ENCODE measurements at places on chromosomes 12 and 14.

DNA sequence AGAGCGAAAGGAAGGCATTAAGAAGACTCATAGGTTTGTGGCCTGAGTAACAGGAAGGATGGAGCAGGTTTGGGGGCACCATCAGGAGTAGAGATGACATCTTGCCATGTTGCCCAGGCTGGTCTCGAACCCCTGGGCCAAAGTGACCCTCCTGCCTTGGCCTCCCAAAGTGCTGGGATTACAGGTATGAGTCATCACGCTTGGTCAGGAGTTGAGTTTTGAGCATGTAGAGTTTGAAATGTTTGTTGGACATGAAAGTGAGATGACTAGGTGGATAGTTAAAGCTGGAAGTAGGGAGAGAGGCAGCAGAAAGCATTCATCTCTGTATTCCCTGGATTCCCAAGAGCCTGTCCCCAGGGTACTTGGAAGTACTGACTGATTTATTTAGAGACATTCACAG is 112.6 kb downstream of the ERC1 start:
- no peak for DNase-seq

GRCh38 chr12:59240048-59240447 is 319.7 kb upstream of the LRIG3 start:
- no peak for DNase-seq

- no peak for DNase-seq
Measured at GRCh38 chr12:86727160-86727559, 471.0 kb upstream of the MGAT4C start.

DNA sequence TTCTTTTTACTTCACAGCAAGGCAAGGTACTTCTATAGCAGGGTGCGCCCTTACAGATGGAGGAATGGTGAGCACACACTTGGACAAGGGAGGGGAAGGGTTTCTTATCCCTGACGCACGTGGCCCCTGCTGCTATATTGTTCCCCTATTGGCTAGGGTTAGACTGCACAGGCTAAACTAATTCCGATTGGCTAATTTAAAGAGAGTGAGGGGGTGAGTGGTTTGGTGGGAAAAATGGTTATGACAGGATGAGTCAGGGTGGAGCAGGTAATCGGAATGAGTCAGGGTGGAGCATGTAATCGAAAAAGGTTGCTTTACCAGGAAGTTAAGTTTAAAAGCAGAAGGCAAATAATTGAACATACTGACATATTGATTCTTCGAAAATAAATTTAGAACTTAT is 23.7 kb upstream of the RAB21 start:
- no peak for DNase-seq

DNA sequence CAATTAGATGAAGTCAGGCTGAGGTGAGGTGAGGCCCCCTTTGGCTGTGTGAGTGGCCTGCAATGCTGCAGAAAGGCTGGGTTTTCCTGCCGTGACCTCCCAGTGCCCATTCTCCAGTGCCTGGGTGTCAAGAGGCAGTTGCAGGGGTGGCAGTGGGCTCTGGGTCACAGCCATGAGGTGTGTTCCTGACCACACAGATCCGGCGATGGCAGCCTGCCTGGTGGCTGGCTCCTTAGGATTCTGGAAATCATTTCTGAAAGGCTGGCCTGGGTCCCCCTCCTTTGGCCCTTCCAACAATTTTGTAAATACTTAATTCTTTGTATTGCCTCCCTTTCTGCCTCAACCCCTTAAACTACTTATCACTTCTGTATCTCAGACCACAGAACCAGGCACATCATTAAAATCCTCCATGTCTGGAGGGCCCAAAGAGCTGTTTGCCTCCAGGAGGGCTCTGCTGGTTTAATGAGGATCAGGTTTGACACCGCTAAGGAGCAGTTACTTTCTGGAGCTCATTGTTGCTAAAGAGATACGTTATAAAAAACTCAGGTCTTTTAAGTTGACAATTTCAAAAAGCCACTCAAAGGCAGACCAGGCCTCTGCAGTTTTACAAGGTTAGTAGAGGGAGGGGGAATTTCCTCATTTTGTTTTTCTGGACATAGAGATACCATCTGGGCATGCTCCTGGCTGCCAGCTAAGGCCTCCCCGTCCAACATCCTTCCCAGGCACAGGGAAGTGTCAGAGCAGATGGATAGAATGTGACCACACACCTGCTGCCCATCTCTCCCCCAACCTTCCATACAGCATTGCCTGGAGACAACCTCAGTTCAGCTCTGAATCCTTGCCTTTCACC is 204.4 kb downstream of the FOXN3 start:
- no peak for DNase-seq

- DNase-seq: no peak
Measured at GRCh38 chr14:22052795-22053194, 379.2 kb upstream of the OR4E1 start.

DNA sequence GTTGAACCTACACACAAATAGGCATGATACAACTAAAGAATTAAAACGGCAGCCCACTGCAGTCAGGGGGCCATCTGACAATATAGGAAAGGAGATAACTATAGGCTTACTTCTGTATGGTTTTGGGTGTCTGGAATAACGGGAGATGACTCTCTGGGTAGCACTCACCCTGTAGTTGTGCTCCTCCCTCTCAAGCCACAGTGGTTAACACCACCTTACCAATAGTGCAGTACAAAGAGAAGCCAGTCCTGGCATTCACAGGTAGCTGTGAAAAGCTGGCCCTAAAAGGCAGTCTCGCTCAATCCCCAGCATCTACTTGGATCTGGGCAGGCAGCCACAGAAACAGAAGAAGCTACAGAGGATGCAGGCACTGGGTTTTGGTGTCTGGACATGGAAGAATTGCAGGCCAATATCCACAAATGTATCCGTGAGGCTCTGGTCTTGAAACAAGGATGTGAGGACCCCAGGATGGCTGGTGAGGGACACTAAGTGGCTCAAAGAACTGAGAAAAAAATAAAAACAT is 93.0 kb downstream of the DPF3 start:
- no peak for DNase-seq

DNA sequence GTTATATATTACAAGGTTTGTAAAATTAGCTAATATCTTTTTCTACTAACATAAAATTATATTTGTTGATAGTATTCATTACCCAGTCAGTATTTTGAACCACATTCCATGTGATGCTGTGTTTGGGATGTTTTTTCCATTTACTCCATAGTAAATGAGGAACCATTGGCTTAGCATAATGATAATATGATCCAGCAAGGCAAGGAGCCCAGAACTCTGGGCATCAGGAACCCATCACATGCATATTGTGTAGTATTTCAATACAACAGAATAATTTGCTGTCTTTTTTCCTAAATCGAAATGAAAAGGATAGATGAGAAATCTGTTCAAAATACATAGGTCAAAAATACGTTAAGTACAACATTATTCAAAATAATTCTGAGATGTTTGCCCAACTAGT is 48.7 kb upstream of the GARIN2 start:
- no peak for DNase-seq

DNA sequence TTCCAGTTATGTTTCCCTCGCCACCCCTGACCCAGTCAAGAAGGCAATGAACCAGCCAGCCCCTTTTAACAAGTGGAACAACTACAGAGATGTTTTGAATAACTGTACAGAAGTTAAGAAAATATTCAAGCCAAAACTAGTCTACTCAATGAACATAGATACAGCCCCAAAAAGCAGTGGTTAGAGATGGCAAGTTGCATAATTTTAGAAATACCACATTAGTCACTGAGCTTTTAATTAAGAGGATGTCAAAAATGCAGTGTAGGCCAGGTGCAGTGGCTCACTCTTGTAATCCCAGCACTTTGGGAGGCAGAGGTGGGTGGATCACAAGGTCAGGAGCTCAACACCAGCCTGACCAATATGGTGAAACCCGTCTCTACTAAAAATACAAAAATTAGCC is 27.2 kb downstream of the PROX2 start:
- no peak for DNase-seq

DNA sequence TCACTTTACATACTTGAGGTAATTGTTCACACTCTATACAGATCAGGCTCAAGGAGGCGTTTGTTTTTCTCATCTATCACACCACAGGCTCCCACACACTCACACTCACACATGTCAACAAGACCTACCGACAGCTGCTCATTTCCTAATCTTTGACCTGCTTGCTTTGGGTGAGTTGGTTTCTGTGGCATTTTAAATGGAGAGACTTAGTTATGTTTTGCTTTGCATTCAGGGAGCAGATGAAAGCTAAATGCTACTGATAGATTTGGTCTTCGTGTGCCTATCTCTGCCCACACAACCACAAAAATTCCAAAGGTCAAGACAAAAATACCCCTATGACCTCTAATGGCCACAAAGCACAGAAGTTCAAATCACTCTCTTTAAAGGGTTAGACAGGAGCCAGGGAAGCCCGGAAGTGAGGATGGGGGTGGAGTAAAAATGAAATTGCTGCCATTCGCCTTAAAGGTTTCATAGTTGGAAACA is 203.5 kb upstream of the G2E3 start:
- no peak for DNase-seq

DNA sequence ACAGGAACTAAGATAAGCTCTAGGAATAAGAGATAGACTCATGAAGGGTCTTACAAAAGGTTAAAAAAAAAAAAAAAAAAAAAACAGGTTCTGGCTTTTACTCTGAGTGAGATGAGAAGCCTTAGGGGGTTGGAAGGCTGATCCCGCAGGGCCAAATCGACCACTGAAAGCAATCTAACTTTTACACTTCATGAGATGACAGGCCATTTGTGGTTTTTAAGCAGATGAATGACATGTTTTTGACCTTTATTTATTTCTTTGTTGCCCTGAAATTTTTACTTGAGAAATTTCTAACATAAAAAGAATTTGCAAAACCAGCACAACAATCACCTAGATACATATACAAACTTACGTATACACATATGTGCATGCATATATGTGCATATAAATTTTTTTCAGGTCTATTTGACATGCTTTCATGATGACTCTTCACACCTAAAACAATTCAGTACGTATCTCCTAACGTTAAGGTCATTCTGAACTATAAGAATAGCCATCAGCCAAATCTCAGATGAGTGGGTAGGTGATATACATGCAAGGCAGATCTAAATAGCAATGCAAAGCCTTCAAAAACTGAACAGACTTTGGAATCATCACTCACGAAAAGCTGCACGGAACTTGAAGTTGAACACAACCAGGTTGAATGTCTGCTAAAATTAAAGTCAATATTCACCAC is 87.0 kb downstream of the R3HDM2 start:
- no peak for DNase-seq

- no peak for DNase-seq
Measured at GRCh38 chr14:80522411-80522810, 311.1 kb upstream of the DIO2 start.

DNA sequence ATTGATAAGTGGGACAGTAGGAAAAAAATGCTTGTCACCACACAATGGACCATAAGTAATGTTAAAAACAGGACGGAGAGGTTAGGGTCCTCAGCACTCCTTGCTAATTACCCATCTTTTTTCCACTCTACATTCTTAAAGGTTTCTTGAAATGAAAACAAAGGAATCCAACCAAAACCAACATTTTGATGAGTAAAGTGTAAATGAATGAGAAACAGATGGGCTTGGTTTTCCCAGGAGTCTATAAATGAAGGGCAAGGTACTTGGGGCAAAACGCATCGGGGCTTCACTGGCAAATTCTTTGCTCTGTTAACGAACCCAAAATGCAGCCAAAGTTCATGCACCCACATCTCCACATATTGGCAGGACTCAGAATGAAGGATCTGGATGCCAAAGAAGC is 129.2 kb upstream of the BMP4 start:
- DNase-seq: no peak

GRCh38 chr14:61326847-61327246 is 5.5 kb downstream of the PRKCH start:
- no peak for DNase-seq

DNA sequence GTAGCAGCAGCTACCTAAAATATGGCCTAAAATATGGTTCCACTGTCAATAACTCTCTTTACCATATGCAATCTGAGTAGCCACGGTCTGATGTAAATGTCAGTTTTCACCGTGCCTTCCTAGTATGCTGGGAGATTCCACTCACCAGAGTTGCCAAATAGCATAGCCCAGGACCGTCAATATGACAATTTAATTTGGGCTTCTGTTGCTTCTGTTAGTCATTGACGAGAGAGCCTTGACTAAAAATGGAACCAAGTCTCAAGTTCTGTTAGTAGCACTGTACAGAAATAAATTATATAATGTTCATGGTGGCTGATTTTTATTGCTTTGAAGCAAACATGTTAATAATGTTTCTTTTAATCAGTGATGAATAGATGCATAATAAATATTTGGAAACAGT is 348.4 kb downstream of the BCAT1 start:
- DNase-seq: no peak

GRCh38 chr14:44316647-44317440 is 190.2 kb downstream of the FSCB start:
- DNase-seq: no peak

DNA sequence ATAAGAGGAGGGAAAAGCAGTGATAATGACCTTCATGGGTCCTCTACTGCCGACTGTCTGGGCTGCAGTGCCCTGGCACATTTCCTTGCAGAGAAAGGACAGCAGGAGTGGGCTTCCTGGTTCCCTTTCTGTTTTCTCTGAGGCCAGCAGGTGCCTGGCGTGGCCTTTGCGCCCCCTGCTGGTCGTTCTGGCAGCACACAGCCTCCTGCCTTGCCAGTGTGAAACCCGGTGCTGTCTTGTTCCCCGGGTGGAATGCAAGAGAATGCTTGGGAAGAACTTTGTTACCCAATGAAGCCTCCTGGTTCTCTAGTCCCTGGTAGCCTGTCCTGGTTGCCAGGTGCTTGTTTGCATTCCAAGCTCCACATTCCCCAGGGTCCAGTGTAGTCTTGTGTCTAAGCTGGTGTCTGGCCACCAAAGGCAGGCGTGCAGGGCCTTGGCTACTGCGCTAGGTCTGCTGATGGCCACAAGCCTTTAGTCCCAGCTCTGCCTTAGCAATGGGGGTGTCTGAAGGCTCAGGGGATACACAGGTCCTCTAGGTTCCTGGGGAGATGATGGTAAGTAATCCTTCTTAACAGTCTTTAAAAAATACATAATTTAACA is 1392.4 kb upstream of the TMEM132C start:
- peak; percentile 17 for DNase-seq

DNA sequence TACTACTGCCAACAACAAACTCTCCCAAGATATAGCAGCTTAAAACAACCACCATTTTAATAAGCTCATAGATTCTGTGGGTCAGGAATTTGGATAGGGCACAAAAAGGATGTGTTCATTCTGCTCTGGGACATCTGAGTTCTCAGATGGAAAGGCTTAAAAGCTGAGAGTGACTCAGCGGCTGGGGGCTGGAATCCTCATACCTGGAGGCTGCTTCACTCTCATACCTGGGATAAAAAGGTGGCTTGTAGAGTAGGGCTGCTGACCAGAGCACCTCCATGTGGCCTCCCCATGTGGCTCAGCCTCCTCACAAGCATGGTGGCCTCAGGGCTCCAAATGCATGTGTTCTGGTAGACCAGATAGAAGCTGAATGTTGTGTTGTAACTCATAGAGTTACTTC is 20.2 kb upstream of the PELI2 start:
- DNase-seq: no peak
